Karpas-422 (cell line): ENCODE measurements at places on chromosomes 2 and 18. TPM values are rescaled to one million over a fixed set of nuclear protein-coding genes. Genes with fewer than 3 reads are reported as not detected.

Gene GPR39
- total RNA-seq: 0.34 TPM in 1 of 2 replicates, not detected in the other

Gene CRYGB
- total RNA-seq: not detected in 2 replicates

Gene ASAP2
- not detected in 2 replicates for total RNA-seq

DNA sequence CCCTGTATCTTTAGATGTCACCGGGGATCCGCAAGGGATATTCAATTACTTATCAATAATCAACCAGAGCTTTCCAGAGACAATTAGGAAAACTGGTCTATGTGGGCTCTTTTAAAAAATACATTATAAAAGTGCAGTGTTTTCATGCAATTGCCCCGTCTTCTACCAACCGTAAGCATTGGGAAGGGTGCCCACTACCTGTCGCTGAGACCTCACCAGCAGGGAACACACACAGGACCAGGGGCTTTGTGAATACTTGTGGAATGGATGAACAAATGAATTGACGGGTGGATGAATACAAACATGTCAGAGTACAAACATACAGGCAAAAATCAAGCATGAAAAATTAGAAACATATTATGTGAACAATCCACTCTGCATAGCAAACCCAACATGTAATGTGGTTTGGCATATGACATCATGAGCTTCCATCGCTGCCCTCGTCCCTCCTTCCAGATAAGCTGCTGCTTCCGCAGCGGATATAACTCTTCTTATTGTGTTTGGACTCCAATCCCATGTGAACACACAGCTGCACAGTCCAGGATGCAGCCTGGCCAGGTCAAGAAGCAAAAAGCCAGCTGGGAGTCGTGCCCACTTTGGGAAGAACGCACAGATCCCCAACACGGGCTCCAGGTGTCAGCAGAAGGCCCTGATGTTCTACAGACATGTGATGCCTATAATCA is 5.3 kb downstream of the FHL2 start:
- H3K36me3 ChIP-seq: no peaks in the 10 kb centered on the region
- H3K27me3 ChIP-seq: no peaks in the 10 kb centered on the region
- no peaks in the 10 kb centered on the region for H3K4me1 ChIP-seq
- no peak for DNase-seq
- no peak overlapping the region for H3K27ac ChIP-seq

DNA sequence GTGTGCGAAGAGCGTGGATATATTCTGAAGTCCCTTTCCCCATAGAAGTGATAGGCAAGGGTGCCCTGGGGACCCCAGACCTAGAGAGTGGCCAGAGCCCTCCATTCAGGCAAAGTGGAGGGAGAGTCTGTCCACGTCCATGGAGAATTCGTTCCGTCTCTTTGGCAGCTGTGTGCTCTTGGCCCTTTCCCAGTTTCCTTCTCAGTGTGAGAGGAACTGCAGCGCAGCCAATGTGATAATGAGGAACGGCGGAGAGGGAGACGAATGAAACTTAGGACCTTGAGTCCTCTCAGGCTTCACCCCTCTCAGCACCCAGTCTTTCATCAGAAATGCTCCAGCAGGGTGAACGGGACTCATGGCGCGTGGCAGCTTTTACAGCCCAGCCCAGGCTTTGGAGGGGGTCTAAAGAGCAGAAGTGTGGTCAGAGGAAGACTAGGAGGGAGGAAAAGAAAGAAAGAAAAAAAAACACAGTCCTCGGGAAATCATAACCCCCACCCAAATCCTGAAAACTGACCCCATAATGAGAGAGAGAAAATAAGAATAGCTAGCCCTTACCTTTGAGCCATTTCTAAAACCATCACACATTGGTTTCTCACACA is 95.0 kb upstream of the RIOK3 start:
- no peaks in the 10 kb centered on the region for H3K27me3 ChIP-seq
- H3K4me1 ChIP-seq: peaks cover 44% of the 10 kb centered on the region
- no peak overlapping the region for H3K27ac ChIP-seq
- DNase-seq: no peak

- H3K4me1 ChIP-seq: no peaks in the 10 kb centered on the region
- no peak overlapping the region for H3K4me3 ChIP-seq
- no peak for DNase-seq
- H3K36me3 ChIP-seq: no peaks in the 10 kb centered on the region
- H3K27me3 ChIP-seq: no peaks in the 10 kb centered on the region
These were observed 108.3 kb downstream of the CELF4 start for GRCh38 chr18:37457341-37457740.

DNA sequence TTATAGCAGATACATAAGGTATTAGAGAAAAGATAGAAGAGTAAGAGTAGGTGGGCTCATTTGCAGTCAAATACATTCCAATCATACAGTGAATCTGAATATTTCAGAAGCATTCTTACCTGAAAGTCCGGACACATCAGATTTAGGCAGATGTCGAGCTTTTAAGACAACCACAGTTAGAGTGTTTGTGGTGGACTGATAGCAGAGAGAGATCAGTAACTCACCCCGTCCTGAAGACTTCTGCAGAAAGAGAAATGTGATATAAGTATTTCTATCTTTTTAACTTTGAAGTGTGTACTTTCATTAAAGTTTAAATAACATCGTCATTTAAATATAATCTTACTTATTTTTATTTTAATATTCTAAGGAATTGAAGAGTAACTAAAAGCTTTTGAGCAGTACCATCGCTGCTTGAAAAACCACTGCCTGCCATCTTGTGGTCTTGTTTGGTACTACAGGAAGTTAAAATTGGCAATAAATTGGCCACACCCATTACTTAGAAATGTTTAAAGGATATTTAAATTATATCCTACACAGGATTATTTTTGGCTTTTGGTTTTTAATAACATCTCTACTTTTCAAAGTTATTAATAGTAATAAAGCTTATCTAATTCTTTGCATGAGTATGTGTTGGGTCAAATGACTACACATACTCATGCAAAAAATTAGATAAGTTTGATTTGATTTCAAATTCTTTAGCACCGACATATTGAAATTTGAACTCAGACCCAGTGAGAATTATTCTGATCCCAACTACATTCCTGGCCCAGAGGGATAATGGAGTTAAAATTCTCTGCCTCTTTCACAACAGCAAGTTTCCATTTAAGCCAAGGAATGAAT is 5.5 kb downstream of the SYT4 start:
- no peak overlapping the region for H3K4me3 ChIP-seq
- 0 out of 2 replicates have a peak, but pooled peaks cover 2% of the 10 kb centered on the region for H3K27me3 ChIP-seq
- H3K27ac ChIP-seq: no peak overlapping the region
- no peaks in the 10 kb centered on the region for H3K36me3 ChIP-seq
